ENCODE measurements at places on chromosomes 6 and 20.

- no peak for DNase-seq
Measured at GRCh38 chr6:14857501-14857900, 388.4 kb upstream of the JARID2 start.

DNA sequence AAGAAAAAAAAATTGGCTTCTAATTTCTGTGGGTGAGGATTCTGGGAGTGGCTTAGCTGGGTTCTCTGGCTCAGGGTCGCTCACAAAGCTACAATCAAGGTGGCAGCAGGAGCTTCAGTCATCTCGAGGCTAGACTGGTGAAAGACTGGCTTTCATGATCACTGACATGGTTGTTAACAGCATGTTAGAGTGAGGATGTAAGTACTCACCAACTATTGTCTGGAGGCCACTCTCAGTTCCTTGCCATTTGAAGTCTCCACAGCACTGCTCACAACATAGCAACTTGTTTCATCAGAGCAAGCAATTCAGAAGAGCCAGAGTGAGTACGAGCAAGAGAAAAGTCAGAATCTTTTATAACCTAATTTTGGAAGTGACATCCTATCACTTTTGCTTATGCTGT, 145.7 kb upstream of the PRSS16 start:
- no peak for DNase-seq

GRCh38 chr6:3887150-3887700, 38.1 kb downstream of the FAM50B start:
- no peak for DNase-seq

DNA sequence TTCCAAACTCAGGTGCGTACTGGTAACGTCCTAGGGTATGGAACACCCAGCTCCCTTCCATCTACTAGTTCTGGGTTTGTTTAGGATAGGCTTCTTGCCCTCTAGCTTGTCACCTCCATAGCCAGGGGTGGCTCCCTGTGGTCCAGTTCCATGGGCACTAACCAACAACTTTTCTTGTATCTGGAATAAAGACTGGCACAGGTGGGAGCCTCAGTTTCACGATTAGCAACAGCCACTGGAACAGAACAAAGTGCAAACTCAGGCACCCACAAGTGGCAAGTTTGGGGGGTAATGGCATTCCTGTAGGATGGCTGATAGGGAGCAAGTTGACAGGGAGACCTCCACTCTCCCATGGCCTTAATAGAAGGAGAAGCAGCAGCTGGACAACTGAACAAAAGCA, 5.6 kb upstream of the APMAP start:
- DNase-seq: no peak

- no peak for DNase-seq
Measured at GRCh38 chr6:138509371-138509770, 10.1 kb upstream of the NHSL1 start.

GRCh38 chr6:52507557-52508260, 69.2 kb downstream of the TRAM2 start:
- no peak for DNase-seq

Measured in right kidney (tissue), 9 donors.